ENCODE measurements at places on chromosomes 16 and 17. TPM values are rescaled to one million over a fixed set of nuclear protein-coding genes. Genes with fewer than 3 reads are reported as not detected.

The ATP1B2 gene
- 2.2 TPM for total RNA-seq

DNA sequence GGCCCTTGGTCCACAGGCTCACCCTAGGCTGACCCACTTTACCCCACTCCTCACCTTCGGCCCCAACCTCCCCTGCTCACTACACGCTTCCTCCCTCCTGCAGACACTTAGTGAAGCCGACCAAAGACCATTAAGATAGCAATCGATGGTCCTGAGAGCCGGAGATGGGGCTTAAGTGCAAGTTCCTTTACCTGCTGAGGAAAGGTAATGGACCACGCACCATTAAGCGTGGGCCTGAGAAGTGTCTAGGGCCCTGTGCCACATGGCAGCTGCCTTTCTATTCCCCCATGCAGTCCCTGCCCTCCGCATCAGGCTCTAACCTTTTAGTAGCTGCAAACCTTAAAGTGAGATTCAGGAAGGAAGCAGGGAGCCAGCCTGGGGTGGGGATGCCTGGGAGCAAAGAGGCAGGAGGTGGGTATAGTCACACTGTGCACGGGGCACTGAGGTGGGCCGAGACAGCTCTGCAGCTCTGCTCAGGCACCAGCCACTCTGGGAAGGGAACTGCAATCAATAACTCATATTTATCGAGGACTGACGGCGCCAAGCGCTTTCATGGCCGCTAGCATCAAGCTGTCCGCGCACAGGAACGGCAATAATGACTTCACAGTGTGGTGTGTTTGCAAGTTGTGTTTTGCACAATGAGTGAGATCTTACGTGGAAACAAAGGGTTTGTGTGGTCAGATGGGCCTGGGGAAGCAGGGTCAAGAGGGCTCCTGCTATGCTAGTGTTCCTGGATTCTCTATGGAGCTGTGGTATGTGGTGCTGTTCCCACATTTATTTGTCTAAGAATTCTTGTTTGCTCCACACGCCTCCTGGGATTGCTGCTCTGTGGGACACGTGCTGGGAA, 84.9 kb upstream of the CDC42EP4 start:
- no peak for DNase-seq

DNA sequence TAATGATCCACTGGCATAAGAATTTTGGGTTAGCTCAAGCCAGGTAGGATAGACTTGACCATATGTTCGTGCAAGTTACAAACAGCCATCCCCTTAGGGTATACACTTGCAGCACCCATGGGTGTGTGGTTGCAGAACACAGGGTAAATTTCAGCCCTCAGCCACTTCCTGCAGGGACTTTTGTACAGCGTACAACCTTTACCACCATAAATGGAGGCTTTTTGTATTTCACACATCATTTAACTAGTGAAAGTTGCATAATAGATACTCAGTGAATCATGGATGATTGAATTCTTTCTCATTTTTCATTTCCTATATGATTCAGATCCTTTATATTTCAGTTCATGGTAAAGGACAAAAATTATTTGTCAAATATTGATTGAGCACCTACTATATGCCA, 473.9 kb downstream of the CDH13 start:
- no peak for DNase-seq

GRCh38 chr17:28702026-28702751, 9.5 kb downstream of the PROCA1 start:
- DNase-seq: no peak

The SKAP1 gene
- not detected for total RNA-seq

DNA sequence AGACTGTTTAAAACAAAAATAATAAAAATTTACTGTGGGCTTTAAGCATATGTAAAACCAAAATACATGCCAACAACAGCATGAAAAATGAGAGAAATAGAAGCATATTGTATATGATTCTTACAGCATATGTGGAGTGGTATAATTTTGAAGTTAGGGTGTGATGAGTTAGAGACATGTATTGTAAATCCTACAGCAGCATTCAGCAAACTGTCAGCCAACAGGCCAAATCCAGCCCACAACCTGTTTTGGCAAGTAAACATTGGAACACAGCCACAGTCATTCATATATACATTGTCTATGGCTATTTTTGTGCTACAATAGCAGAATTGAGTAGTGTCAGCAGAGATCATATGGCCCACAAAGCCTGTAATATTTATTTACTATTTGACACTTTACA, 42.3 kb downstream of the ZNF18 start:
- no peak for DNase-seq

The CD300LB gene
- total RNA-seq: not detected

DNA sequence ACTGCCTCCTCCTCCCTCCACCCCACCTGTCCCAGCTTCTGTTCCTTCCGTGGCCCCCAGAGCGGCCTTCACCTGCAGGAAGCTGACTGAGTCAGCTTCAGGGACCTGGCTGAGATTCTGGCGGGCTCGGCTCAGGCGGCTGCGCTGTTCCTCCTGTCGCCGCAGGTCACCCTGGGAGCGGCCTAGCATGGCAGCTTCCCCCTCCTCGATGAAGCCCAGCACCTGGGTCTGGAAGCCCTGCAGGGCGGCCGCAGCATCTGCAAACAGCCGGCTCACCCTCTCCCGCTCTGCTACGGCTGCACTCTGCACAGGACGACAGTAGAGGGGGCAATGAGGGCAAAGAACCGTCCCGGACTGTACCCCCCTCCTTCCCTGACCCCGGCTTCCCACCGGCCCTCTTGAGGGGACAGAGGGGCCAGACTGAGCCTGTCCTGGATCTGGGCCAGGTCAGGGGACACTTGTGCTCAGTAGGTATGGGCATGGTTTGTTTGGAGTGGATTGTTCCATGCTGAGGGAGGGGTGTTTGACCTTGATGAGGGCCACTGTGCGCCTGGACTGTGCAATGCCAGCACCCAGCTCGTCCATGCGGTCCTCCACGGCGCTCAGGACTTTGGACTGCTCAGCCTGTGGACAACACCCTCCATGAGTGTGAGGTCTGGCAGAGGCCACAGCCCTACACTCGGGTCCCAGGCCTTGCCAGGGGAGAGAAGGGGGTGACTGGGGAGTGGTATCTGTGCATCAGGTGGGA, 2.0 kb downstream of the TRIM47 start:
- DNase-seq: no peak
